ENCODE measurements at places on chromosomes 2 and 18.
A peak's percentile ranks its signal among the peaks of the same experiment; 100 is the strongest.

DNA sequence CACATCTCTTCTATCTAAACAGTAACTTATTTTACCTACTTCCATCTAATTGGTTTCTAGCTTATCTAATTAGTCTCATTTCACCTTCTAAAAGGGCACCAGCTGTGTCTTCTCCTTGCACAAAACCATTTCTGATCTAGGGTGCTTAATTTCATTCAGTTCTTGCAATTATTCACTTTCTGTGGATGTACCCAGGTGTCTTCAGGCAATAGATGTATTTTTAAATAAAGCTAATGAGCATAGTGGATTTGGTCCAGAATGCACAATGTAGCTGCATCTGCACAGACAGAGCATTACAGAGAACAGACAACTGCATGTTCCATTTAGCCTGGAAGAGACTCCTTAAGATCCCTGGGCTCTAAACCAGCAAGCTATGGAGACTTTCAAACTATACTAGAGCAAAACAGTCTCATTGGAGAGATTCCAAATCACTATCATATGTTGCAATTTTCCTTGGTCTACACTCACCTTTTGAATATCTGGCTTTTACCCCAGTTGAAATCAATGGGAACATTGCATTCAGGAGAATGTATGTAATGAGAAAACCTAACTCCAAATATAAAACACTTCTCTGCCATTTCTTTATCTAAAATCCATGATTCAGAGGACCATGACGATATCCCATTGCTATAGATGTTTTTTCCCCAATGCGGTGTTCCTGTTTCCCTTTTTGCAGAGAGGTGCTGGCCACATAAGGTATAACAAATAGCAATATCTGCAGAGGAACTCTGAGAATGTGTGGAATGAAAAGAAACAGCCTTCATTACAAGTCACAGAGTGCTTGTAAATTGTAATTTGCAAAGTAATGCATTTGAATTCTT lies 3.5 kb upstream of the RFX8 start:
- DNase-seq, result no peak

- no peak for DNase-seq
These were observed 142.7 kb downstream of the ATP9B start for GRCh38 chr18:79211844-79212243.

- DNase-seq, result no peak
These were observed 254.3 kb downstream of the METTL4 start for GRCh38 chr18:2316751-2317696.

- DNase-seq, result peak; percentile 1
These were observed 80.7 kb upstream of the MEX3C start for GRCh38 chr18:51278045-51278649.

DNA sequence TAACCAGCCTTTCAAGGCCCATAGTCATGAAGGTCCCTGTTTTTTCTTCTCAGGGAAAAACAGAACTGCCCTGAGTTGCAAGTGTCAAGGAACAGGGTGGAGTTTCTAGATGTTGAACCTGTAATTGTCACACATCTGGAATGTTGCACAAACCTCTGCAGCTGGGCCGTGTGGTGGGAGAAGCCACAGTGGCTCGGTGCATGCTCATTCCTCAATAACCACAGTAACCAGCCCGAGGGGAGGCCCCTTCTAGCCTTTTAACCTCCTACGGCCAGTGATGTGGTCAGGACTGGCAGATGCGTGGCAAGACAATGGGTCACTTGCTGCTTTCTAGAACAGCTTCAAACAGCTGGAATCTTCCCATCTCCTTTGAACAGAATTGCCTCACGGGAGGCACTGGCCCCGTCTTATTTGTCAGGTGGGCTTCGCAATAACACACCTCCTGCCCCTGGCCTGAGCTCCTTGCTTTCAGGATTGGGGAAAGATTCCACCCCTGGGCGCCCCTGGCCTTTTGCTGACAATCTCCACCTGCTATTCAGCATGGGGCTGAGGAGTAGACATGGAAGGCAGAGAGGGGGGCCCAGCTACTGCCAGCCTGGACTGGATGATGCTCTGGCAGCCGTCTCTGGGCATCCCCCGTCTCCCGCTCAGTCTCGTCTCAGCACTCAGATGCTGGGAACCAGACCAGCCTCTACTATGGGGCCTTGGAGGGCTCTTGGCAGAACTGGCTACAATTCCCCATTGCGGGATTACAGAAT lies 102.9 kb downstream of the KLHL29 start:
- no peak for DNase-seq

GRCh38 chr2:16016282-16016681 lies 75.9 kb downstream of the MYCN start:
- DNase-seq, result no peak

DNA sequence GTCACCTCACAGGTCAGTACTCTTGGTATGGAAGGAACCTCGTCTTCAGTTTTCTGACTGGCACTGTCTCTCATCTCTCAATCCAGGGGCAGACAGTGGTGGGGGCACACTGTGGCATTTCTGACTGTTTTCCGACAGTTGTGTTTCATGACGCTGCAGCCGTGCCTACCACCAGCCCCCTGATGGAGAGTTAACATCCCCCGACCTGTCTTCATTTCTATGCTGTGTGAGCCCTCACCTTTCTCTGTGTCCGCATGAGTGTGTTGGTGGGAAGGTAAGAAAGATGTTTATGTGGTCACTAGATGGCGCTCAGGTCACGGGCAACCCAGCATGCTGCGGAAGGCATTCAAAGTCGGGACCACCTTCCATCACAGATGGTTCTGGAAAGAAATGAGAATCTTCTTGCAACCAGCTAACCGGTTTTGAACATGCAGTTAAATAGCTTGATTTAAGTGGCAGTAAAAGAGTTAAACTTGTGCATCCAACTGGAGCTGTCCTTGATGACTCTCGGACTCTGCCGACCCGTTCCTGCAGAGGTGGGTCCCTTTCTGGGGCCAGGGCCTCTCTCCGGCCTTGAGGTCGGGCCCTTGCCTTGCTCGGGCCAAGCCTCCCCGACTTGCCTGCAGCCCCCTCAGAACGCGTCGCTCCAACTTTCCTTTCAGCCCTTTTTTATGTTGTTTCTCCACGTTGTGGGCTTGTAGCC lies 92.4 kb downstream of the DYSF start:
- DNase-seq, result peak; percentile 16

GRCh38 chr2:198499539-198499938 lies 695.1 kb downstream of the PLCL1 start:
- DNase-seq, result no peak

GRCh38 chr2:230619491-230619890 lies 93.2 kb upstream of the CAB39 start:
- DNase-seq, result no peak

- no peak for DNase-seq
These were observed 9.9 kb downstream of the EPAS1 start for GRCh38 chr2:46306988-46307655.

GRCh38 chr18:46649071-46649862 lies 7.8 kb downstream of the LOXHD1 start:
- DNase-seq, result no peak

DNA sequence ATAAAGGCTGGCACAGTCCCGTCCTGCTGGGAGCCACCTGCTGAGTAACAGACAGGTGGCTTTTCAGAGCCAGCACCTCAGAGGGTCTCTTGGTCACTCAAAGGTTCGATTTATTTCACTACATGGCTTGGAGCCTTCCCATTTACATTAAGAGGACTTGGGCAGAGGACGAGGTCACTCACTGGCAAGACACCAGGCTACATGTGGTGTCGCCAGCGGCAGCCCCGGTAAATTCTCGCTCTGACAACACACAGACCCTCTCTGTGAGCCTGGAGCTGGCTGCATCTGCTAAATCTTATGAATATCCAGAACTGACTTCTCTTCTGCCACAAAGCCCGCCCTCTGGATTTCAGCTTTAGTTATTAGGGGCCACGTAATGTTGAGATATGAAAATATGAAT lies 254.7 kb downstream of the VAPA start:
- no peak for DNase-seq

DNA sequence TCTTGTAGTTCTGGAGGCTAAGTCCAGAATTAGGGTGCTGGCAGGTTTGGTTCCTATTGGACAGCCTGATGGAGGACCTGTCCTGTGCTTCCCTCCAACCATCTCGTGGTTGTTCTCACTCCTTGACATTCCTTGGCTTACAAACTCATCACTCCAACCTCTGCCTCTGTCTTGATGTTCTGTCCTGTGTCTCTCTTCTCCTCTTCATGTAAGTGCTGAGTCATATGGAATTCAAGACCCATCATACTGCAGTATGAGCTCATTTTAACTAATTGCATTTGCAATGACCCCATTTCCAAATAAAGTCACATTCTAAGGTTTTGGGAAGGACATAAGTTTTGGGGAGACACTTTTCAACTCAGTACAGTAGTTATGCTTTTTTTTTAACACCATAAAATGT lies 374.7 kb downstream of the TRIB2 start:
- DNase-seq, result no peak

GRCh38 chr2:227813229-227813561 lies 447 bp upstream of the CCL20 start:
- DNase-seq, result no peak

- DNase-seq, result no peak
These were observed 60.1 kb upstream of the KIF5C start for GRCh38 chr2:148814860-148815419.

GRCh38 chr2:135563793-135564192 lies 32.5 kb downstream of the R3HDM1 start:
- DNase-seq, result no peak
